Astrocyte of the cerebellum (primary cell): ENCODE measurements at places on chromosomes 16 and 17.

DNA sequence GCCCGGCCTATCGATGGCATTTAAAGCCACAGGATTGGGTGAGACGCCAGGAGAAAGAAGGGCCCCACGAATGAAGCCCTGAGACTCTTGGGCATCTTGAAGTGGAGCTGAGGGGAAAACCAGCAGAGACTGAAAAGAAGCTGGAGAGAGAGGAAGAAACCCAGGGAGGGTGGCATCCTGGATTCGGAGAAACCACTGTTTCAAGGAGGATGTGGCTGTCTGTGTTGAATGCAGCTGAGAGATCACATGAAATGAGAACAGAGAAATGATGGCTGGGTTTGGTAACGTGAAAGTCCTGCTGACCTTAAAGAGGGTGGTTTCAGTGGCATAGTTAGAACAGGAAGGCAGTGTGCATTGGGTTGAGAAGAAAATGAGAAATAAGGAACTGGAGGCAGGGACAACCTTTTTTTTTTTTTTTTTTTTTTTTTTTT, 3.8 kb downstream of the TNFSF12 start:
- no peak for DNase-seq

- DNase-seq = no peak
These were observed 5.5 kb upstream of the KRT10 start for GRCh38 chr17:40827746-40828453.

GRCh38 chr17:6231886-6232731, 161.9 kb downstream of the WSCD1 start:
- DNase-seq = peak; percentile 59

DNA sequence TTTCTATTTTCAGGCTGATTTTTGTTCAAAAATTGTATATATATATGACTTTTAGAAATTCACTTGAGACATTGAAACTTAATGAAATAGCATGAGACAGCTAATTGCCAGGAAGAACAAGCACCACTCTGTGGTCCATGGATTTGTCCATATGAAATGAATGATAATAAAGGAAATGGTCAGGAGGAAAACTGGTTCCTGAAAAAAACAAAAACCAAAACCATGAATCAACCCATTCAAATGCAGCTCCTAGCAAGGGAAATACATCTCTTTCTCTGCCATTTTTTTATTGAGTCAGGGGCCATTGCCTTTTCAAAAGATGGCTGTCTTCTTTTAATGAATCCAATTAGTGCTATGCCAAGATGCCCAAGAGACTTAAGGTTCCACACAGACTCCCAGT, 230.7 kb downstream of the SLC39A11 start:
- no peak for DNase-seq

- DNase-seq = peak; percentile 44
These were observed 16.0 kb upstream of the TANC2 start for GRCh38 chr17:62950067-62950466.

GRCh38 chr17:72590382-72590781, 469.6 kb downstream of the SOX9 start:
- no peak for DNase-seq

GRCh38 chr17:74430385-74430705, 1.5 kb upstream of the GPRC5C start:
- DNase-seq = no peak

GRCh38 chr17:39653316-39653661, 11.9 kb upstream of the TCAP start:
- DNase-seq = no peak

GRCh38 chr16:83717814-83718213, 90.0 kb upstream of the HSBP1 start:
- peak; percentile 61 for DNase-seq

GRCh38 chr16:56352351-56353053, 72.8 kb downstream of the AMFR start:
- no peak for DNase-seq

DNA sequence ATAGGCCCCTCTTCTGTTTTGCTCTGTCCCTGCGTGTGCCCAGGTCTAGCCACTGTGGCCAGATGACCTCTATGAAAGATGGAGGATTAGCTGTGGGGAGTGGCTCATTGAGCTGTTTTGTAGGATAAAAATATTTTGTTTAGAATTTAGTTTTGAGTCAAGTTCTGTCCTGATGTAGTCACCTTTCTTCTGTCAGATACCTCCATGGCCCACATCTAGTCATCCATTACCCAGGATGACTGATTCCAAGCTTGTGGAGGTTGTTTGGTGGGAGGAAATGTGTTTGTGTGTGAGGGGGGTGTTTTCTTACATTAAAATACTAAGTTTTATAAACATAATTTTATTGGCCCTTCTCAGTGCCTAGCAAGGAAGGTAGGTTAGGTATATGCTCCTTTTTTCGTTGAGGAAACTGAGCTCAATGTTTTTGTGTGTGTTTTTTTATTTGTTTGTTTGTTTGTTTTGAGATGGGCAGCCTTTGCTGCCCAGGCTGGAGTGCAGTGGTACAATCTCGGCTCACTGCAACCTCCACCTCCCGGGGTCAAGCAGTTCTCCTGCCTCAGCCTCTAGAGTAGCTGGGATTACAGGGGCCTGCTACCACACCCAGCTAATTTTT, 16.3 kb downstream of the SNX11 start:
- no peak for DNase-seq

DNA sequence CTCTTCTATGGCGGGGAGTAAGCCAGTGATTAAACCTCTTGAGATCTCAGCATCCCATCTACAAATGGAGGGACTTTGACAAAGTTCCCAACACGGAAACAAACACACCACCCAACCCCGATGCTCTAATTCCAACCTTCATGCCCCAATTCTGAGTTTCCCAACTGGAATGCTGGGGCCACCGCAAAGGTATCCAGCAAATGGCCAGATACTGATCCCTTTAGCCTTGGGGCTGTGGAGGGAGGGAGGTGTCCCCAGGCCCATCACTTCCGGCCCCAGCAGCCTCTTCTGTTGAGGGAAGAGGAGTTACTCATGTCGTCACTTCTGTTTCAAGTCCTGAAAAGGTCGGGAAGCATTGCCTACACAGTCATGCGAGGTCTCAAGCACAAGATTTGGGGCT, 154.8 kb upstream of the RPH3AL start:
- no peak for DNase-seq

DNA sequence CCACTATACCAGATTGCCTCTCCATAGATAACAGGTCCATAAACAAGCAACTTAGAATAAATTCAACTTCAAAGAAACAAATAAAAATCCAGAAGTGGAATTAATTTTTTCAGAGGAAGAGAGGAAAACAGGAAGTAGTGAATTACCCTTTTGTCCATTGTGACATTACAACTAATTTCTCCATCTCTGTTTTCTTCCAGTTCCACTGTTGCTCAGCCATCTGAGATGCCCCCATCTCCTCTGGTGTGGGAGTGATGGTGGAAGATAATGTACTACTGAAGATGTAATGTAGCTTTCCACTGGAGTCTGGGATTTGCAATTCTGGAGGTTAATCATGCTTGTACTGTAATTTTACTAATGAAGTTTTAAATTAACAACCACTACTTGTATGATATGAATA, 124.6 kb upstream of the TMEM97 start:
- no peak for DNase-seq

- no peak for DNase-seq
These were observed 2.7 kb upstream of the CCDC57 start for GRCh38 chr17:82215095-82215971.

- no peak for DNase-seq
These were observed 2.0 kb downstream of the CORO7 start for GRCh38 chr16:4414187-4414917.

- DNase-seq = peak; percentile 80
These were observed 1.5 kb upstream of the ALOXE3 start for GRCh38 chr17:8119581-8120519.

DNA sequence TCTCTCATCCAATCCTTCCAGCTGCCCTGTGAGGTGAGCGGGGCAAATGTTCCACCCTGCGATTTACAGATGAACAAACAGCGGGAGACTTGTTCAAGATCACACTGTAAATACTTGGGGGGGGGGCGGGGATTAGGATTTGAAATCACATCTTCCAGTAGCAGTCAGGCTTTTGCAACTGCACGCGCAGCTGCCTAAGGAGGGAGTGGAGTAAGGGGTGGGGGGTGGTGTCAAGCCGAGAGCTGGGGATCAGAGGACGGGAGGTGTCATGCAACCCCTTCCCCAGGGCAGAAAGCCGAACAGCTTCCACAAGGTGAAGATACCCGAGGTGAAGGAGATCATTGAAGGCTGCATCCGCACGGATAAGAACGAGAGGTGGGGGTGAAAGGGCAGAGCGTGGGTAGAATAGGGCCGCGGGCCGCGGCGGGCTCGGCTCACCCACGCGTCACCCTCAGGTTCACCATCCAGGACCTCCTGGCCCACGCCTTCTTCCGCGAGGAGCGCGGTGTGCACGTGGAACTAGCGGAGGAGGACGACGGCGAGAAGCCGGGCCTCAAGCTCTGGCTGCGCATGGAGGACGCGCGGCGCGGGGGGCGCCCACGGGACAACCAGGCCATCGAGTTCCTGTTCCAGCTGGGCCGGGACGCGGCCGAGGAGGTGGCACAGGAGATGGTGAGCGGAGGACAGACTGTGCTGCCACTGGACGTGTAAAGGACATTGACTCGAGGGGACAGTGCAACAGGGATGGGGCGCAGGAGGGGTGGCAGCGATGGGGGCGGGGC, 4.6 kb downstream of the WNK4 start:
- no peak for DNase-seq

- no peak for DNase-seq
These were observed 11.3 kb downstream of the TBC1D16 start for GRCh38 chr17:80024206-80024972.

DNA sequence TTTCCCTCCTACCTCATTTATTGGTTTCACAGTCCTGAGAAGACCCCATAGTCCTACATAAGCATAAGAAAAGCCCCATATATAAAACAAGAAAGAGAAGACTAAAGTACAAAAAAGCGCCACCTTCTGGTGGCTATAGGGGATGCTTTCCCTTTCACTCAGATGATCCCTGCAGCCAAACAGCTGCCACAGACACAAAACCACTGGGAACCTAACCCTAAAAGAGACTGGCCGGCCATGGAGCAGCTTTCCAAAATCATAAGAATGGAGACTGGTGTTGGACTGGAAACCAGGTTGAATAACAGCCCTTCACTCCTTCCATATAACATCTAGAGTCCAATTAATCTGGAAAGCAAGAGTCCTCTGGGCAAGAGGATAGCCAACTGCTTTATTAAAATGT, 11.4 kb downstream of the DYNC1LI2 start:
- no peak for DNase-seq

DNA sequence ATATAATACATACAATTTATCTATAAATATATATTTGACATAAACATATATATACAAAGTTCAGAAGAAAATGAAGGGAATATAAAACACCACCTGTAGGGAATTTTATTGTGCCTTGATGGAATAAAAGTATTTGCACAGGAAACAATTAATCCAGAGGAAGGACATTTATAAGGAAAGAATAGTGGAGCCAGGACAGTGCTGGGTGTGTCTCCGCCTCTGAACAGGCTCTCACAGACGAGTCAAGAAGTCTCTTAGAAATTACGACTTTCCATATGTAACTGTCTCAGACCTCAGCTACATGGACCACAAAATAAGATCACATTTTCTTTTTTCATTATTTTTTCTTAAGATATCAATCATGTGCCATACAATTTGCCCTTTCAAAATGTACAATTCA, 93.9 kb downstream of the TMEM114 start:
- DNase-seq = no peak

DNA sequence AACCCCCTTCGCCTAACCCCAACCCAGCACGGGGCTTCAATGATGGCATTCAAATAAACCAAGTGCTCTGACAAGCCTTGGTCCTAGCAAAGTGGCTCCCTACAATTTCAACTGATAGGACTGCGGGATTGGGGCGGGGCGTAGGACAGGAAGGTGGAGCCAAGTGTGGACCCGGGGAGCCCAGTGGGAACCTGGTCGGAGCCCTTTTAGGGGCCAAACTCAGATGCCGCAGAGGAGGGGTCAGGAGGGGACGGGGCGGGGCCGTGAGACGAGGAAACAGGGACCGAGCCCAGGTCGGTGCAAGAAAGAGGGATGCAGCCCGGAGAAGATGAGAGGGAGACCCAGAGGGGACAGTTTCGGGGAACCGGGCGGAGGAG, 13.2 kb upstream of the CDIPT start:
- DNase-seq = no peak

- DNase-seq = no peak
These were observed 12.7 kb downstream of the COX4I1 start for GRCh38 chr16:85812031-85812807.

GRCh38 chr16:84570739-84571403, 47.0 kb downstream of the COTL1 start:
- DNase-seq = no peak

GRCh38 chr17:30824002-30824355, 513 bp downstream of the CRLF3 start:
- no peak for DNase-seq

GRCh38 chr16:50603206-50604064, 55.2 kb downstream of the NKD1 start:
- DNase-seq = peak; percentile 64

GRCh38 chr17:21146362-21147015, 19.7 kb downstream of the DHRS7B start:
- DNase-seq = no peak

- DNase-seq = no peak
These were observed 7.2 kb upstream of the KRT36 start for GRCh38 chr17:41496803-41497484.
